ENCODE measurements at places on chromosomes 13 and 19. TPM values are rescaled to one million over a fixed set of nuclear protein-coding genes. Genes with fewer than 3 reads are reported as not detected.

Gene TGFBR3L
- 4.5 TPM for total RNA-seq

Gene CYP4F2
- not detected for total RNA-seq

Gene TMEM145
- not detected for total RNA-seq

Gene CD37
- 4.9 TPM for total RNA-seq

Gene DEDD2
- 34.1 TPM for total RNA-seq

Gene NLRP9
- not detected for total RNA-seq

Gene NLRP5
- not detected for total RNA-seq

Gene ZFP14
- 4.2 TPM for total RNA-seq

Gene SUGT1
- total RNA-seq, result 44.4 TPM

Gene YJEFN3
- total RNA-seq, result 0.54 TPM

Gene LRRC8E
- 0.13 TPM for total RNA-seq

Gene RDH8
- not detected for total RNA-seq

Gene ZNF560
- total RNA-seq, result not detected

Gene ZNF724
- total RNA-seq, result 0.57 TPM

Gene SLC8A2
- total RNA-seq, result 9.8 TPM
